ENCODE measurements at places on chromosomes 12 and 14.

DNA sequence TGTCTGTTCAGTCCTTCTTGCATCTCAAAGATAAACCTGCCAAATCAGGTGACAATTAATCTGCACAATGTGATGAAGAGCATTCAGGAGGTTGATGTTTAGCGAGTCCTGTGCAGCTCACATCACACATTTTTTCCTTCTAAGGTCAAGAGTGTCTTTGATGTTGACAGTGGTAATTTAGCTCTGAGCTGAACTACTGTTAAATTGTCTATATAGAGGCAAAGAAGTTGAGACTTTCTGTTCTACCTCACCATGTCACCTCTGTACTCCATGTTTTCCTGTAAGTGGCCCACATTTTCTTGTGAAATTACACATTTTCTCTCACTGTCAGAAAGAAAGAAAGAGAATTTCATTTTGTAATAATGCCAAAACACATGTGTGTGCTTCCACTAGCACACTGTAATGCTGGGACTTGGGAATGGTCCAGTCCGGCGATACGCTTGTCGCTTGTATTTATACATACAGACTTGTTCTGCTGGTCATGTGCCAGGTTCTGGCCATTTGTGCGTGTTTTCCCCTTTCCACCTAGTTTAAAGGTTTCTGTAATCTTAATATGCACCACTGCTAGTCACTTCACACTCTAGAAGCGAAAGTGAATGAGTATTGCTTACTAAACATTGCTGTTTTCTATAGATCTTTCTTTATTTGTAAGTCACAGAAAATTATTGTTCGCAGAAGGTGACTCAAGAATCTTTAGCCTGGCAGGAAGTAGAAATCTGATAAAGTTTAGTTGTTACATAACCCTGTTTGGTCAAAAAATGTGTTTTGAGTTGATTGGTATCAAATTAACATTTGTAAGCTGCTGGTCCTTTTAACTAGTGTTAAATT, 328.9 kb downstream of the TMTC2 start:
- no peak for DNase-seq

GRCh38 chr12:52600071-52600470, 1.2 kb downstream of the KRT72 start:
- no peak for DNase-seq

DNA sequence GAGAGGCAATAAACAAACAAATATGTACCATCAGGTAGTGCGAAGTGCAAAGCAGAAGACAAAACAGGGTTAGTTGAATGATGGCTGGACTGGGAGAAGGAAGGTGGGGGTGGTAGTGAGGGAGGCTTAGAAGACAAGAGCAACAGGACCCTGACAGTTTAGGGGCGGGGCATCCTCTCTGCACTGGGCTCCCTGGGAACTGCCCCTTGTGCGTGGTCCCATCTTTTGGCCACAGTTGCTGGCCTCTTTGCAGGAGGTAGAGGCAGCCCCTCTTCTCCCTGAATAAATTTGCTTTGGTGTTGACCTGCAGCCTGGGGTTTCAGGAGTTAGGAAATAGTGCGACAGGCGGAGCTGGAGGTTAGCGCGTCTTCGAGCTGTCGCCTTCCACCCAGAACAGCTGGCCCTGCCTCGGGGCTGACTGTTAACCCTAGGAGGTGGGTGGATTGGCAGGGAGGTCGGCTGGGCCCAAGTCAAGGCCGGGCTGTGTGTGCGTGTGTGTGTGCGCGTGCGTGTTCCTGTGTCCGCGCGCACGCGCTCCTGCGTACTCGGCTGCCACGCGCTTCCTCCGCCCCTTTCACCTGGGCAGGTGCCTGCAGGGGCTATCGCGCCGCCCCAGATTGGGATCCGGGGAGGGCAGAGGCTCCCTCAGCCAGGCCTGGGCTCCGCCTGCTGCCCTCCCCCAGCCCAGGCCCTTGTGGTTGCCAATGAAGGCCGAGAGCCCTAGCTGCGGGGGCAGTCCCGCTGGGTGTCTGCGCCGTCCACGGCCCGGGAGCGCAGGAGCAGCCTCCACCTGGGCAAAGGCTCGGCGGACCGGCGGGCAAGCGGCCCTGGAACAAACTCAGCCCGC, 180.8 kb downstream of the ADCK1 start:
- DNase-seq = no peak

- DNase-seq = no peak
Measured at GRCh38 chr12:118704527-118705241, 276.7 kb upstream of the SRRM4 start.

GRCh38 chr12:88432531-88433490, 147.5 kb downstream of the KITLG start:
- DNase-seq = no peak

DNA sequence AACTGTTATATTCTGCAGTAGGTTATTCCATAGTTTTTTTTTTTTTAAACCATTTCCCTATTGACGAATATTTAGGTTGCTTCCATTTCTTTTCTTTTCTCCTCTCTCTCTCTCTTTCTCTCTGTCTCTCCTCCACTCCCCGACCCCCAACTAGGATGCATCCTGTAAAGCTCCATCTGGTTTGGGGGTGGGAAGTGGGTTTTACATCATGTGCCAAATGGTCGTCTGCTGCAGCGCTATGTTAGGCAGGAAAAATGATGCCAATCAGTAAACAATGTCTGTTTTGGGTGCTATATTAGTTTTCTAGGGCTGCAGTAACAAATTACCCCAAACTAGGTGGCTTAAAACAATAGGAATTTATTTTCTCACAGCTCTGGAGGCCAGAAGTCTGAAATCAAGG, 465.0 kb downstream of the AACS start:
- no peak for DNase-seq

GRCh38 chr14:104200591-104200990, 62.2 kb downstream of the KIF26A start:
- no peak for DNase-seq

GRCh38 chr12:39116861-39117260, 211.5 kb upstream of the CPNE8 start:
- no peak for DNase-seq

DNA sequence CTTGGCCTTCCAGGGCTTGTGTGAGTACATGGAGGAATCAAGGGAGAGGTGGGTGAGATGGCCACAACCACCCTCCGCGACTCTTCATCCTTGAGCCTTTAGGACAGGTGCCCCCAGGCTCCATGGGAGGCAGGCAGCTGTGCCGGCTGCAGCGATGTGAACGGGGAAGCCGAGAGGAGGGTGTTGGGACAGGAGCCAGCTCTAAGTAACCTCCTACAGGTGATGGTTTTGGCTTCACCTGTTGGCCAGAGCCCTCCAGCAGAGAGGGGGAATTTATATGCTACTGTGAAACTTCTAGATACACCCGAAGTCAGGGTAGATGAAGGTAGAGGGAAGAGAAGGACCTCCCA, 132.2 kb upstream of the HIF1A start:
- DNase-seq = no peak

- DNase-seq = no peak
Measured at GRCh38 chr12:106816231-106816630, 41.7 kb downstream of the RIC8B start.

DNA sequence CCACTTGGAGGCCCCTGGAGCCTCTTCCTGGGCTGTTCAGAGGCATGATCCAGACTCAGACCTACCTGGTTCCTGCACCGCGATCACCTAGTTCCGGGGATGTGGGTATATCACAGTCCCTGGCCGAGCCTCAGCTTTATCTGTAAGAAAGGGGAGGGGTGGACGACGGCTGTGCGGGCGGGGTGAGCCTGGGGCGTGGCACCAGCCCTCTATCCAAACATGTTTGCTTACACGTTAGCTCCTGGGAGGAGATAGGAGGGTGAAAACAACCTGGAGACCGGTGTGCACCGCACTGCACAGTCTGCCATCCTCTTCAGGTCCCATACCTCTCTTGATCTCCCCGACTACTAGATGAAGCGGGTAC, 1.2 kb downstream of the ANKRD9 start:
- peak; percentile 33 for DNase-seq

- no peak for DNase-seq
Measured at GRCh38 chr12:51389302-51389999, 1.8 kb downstream of the GALNT6 start.

DNA sequence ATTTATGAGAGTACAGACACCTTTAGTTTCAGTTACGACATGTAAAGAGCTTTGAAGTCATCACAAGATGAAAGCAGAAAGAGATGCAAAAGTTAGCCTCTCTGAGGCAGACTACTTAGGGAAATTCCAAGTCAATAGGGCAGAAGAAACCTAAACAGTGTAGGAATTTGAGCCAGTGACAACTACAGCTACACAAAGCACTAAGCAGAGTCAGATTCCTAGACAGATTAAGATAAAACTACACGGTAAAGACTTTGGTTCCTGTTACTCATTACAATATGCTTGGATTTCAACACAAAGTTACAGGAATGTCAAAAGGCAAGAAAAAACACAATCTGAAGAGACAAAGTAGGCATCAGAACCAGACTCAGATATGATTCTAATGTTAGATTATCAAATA, 1302.3 kb downstream of the FSCB start:
- no peak for DNase-seq

GRCh38 chr12:13093848-13094220, 9.6 kb downstream of the GSG1 start:
- no peak for DNase-seq

DNA sequence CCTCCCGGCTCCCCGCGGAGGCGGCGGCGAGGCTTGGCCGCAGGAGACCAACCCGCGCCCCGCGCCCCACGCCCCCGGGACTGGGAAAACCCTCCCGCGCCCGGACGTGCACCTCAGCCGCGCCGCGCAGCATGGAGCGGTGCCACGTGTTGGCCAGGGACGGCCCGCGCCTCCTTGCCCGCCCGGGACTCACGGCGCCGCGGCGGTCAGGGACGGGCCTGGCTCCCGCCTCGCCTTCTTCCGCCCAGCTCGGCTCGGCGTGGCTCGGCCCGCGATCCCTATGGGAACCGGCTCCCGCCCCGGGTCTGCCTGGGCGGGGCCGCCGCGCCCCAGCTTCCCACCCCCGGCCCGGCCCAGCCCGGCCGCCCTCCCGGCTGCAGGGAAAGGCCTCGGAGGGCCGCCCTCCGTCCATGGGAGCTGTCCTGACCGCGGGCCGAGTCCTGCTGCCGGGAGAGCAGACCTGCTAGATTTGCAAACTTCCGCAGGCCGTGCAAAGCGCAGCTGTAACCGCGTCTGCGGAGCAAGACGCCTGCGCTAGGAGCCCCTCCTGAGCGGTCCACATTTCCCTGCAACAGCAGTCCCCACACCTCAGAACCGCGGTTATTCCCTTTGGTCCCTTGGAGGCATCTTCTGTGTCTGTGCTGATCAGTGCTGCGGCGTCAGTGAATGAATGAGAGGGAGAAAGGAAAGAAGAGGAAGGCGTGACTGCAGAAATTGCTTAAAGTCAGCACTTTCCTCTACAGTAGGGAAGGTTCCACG, at the start of gene CDKL1:
TSS of gene CDKL1 (minus strand) at position 251 of the 759 bp plus-strand sequence. CDS start 1,013 bp downstream, outside the sequence.
- DNase-seq = peak; percentile 61

- DNase-seq = no peak
Measured at GRCh38 chr12:108678104-108678730, 44.5 kb upstream of the SELPLG start.

- no peak for DNase-seq
Measured at GRCh38 chr12:123744836-123745235, 17.3 kb upstream of the DNAH10 start.

- no peak for DNase-seq
Measured at GRCh38 chr14:101535701-101536207, 25.5 kb upstream of the DIO3 start.

- peak; percentile 52 for DNase-seq
Measured at GRCh38 chr14:99273766-99274345, 1.9 kb upstream of the BCL11B start.

GRCh38 chr12:65086236-65086635, 34.9 kb downstream of the WIF1 start:
- DNase-seq = no peak

DNA sequence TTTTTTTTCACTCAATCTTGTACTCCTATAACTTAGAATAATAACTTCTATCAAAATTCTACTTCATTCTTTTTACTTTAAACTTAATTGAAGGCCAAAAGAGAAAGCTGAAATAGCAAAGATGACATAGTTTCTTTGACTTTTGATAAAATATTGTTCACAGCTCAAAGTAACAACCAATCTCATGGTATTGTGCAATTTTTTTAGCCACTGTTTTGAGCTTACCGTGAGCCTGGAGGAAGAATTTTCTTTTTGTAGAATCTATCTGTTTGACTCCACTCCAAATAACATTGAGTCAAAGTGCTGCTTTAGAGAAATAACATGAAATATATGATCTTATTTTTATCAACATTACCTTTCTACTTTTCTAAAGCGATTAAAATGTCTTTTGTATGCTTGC, 903.9 kb upstream of the FOXG1 start:
- no peak for DNase-seq

DNA sequence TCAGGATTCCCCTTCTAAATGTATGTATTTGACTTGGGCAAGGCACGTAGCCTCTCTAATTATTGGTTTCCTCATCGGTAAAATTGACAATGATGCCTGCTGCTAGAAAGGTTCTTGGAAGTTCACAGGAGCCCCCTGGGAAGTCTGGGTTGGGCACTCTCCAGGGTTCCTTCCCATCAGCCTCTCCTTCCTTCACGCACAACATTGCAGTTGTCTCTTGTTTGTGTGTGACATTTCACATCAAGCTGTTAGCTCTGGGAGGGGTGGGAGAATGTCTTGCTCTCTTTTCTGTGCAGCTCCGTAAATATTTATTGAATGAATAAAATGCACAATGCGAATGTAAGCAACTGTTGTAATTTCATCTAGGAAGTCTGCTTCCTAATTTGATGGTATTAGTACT, 153.2 kb upstream of the PRICKLE1 start:
- DNase-seq = no peak

GRCh38 chr14:56964895-56965294, 154.6 kb upstream of the OTX2 start:
- DNase-seq = no peak

- DNase-seq = no peak
Measured at GRCh38 chr14:37411079-37411735, 183.8 kb downstream of the FOXA1 start.

All from CD8-positive, alpha-beta T cell (primary cell).